SHP77 (cell line): ENCODE measurements at places on chromosomes 1 and 21.

DNA sequence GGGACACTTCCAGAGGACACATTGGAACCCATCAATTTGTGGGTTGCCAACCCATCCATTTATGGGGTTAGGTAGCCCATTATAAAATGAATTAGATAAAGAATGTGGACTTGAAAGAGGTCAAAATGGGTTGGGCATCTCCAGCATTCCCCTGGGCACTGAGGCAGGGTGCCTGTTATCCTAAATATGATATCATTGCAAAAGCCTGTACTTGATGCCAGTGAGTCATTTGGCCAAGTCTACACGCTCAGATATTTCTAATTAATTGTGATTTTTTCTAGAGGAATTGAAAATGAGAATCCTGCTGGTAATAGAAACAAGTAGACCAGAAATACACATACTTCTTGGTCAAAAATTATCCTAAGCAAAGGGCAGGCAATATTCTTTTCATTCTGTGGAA is 21.9 kb upstream of the NBL1 start:
- DNase-seq: no peak

DNA sequence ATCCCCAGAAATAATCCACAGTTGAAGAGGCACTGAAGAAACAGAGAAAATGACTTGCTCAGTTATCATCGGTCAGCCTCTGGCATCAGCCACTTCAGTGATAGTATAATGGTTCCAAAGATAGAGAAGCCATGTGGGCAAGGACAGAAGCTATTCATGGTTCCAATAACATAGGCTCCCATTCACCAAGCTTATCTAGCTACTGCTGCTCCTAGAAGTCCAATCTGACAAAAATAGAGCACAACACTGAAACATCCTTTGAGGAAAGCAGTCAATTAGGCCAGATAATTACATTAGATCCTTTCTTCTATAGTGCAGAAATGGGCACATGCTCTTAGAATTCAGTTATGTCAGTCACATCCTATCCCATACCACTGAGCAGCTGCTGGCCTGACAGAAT is 33.5 kb upstream of the CRB1 start:
- no peak for DNase-seq

DNA sequence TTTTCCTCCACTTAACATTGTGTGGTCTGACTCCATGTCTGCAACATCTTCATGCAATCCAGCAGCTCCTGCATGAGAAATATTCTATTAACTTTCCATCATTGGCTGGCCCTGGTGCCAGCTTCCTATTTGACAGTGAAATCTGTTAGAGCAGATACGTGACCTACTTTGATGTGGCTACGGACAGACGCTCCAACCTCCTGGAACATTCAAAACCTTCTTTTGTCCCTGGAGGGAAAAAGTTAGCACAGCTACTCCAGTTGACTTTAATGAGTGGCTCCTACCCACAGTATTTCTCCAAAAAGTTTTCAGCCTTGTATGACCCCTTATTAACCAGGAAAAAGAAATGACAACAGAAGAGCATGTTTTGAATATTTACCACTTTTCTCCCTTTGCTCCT is 22.0 kb downstream of the PRAMEF20 start:
- DNase-seq: no peak

GRCh38 chr1:184194236-184194635 is 142.7 kb downstream of the TSEN15 start:
- DNase-seq: no peak

DNA sequence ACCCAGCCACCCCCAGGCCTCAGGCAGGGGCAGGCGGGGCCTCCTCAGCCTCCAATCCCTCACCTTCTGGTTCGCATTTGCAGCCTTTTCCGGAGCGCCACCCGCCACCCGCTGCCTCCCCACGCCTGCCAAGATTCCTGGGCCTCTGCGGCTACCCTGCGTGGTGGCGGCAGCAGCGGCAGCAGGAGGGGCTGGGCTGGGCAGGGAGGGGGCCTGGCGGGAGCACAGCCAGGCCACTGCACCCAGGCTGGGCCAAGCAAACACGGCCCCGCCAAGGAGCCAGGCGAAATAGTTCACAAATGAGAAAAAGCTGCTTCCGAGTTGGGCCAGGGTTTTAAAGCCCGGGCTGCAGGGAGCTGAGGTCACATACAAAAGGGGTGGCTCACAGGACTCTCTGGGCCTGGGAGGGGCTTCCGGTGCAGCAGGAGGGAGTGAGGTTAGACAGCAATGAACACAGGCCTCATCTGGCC is 9.8 kb downstream of the COL8A2 start:
- no peak for DNase-seq

- DNase-seq: no peak
Observed at GRCh38 chr1:210123924-210124589, 108.5 kb upstream of the SERTAD4 start.

GRCh38 chr1:84708031-84708430 is 17.8 kb upstream of the SSX2IP start:
- no peak for DNase-seq

DNA sequence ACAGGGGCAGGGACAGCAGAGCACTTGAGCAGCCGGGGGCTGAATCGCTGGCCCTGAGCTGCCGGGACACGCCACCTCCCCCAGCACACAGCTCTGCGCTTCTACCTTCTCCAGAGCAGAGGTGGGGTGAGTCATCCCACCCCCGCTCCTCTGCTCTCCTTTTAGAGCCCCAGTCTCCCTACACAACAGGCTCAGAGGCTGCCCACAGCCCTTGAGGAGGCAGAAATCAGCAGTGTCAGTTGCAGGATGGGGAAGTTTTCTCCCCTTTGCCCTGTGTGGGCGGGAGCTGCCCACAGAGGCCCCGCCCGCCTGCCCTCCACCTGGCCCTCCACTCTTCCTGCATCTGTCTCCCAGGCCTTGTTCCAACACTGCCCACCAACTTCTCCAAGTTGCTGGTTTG is 94.6 kb downstream of the STUM start:
- no peak for DNase-seq

DNA sequence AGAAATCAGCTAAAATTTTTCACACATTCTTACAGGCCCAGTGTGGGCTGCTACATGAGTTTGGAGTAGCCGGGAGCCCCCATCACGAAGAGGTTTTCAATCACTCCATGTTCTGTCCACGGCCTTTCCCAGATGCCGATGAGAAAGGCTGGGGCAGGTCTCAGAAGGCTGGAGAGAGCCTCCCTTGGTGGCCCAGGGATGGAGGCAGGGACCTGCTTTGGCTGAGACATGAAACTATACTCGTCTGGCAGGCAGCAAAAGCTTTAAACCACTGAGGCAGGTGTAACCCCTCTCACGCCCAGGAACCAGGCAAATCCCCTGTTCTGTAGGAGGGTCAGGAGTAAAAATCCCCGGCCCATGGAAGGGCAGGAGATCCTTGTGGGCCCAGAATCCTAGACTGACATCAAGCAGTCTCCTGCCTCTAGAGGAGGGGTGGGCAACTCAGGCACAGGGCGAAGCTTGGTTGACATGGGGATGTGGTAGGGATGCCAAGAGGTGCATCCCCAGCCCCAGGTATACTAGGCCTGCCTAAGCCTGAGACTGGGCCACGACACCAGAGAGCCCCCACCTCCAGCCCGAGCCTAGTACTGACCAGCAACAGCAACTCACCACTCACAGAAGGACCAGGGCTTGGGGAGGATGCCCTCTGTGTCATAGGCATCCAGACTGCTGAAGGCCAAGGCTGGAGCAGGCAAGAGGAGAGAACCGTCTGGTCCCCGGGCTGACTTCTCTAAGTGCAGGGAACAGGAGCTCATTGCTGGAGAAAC is 9.1 kb downstream of the MMEL1 start:
- DNase-seq: no peak

- no peak for DNase-seq
Observed at GRCh38 chr21:45387506-45387905, 17.5 kb upstream of the COL18A1 start.

DNA sequence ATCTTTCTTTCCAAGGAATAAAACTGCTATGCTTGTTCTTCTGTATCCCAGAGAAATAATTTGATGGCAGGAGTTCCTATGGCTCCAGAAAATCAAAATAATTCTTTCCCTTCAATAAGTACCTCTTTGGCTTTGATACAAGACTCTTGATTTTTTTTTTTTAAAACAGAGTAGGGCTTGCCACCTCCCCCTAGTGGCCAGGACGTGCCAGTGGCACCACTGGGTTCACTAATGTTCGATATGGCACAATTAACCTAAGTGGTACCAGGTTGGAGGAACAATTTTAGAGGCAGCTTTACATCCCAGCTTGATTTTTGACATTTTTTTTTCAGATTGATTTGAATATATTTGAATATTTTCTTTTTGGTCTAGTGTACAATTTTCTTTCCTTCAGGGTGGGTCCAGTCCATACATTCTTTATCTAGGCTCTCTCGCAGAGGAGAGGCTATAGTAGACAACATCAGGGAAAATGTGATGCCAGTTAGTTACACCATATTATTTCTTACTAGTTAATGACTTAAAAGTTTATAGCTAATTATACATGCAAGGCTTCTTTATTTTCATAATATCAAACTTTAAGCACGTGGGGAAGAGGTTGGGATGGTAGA is 330.9 kb downstream of the S1PR1 start:
- DNase-seq: no peak

- DNase-seq: no peak
Observed at GRCh38 chr1:205595435-205595834, 36.4 kb downstream of the ELK4 start.

GRCh38 chr1:164675342-164675904 is 116.4 kb downstream of the PBX1 start:
- no peak for DNase-seq

DNA sequence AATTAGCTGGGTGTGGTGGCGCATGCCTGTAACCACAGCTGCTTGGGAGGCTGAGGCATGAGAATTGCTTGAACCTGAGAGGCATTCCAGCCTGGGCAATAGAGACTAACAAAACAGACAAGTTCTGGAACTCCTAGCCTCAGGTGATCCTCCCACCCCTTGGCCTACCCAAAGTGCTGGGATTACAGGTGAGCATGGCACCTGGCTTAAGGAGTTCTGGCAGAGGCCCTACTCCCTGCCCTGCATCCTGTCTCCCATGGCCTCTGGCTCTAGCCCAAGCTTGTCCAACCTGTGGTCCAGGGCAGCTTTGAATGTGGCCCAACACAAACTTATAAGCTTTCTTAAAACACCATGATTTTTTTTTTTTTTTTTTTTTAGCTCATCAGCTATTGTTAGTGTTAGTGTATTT is 20.4 kb downstream of the TOMM20 start:
- DNase-seq: no peak

DNA sequence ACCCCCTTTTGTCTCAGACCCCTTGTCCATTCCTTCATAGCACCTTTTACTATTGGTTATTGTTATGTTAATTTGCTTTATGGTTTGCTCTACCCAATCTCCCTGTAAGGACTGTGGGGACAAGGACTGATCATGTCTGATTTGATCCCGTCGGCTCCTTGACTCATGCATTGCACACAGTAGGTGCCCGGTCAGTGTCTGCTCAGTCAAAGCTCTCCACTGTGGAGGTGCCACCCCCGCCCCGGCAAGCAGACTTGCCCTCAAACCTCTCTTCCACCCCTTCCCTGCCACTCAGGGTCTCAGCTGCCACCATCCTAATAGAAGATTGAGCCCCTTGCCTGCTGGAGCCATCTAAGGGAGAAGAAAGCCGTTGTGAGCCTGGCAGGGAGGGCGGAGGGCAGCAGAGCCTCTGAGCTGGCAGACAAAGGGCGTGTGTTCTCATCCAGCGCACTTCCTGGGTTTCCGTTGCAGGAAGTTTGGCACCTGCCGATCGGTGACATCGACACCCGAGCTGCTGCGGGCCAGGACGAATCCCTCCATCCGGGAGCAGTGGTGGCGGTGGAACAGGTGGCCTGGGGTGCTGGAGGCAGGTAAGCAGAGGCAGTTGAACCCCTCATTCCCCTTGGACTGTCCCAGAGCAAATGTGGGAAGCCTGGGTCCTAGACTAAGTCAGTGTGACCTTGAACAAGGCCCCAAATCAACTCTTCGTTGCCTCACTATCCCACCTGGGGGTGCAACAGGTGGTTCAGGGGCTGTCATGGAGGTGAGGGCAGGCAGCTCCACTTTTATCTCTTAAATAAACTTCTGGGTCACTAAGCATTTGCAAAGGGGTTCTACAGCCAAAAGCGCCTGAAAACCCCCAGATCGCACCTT is 2.2 kb upstream of the FBLIM1 start:
- peak; percentile 69 for DNase-seq

GRCh38 chr1:164071288-164071687 is 487.7 kb upstream of the PBX1 start:
- DNase-seq: no peak

- DNase-seq: no peak
Observed at GRCh38 chr21:37369307-37369854, 2.8 kb downstream of the DYRK1A start.

DNA sequence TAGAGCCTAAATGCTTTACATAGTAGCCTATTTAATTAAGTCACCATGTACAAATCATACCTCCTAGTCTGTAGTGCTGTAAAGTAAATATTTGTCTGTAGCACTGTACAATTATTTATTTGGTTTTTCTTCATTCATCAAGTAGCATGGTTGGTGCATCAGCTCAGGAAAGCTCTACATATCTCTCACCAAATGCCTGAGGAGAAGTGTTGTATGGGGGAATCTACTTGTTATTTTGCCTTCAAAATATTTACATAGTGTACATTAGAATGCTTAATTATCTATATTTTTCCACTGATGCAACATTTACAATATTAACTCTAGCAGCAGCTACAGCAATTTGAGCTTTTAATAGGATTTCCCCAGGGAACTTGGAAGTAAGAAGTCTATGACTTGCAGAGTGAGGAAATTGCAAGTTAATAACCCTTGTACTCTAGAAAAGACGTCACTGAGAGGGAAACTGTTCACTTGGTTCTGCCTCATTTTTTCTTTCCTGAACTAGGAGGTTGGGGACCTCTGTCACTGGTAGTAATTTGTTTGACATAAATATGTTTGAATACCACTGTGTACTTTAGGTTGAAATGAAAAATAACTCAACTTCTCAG is 207.4 kb downstream of the PDE4B start:
- DNase-seq: no peak

- DNase-seq: peak; percentile 25
Observed at GRCh38 chr1:177872308-177872900, 97.5 kb downstream of the SEC16B start.

- DNase-seq: no peak
Observed at GRCh38 chr1:61058483-61059245, 23.7 kb upstream of the NFIA start.

DNA sequence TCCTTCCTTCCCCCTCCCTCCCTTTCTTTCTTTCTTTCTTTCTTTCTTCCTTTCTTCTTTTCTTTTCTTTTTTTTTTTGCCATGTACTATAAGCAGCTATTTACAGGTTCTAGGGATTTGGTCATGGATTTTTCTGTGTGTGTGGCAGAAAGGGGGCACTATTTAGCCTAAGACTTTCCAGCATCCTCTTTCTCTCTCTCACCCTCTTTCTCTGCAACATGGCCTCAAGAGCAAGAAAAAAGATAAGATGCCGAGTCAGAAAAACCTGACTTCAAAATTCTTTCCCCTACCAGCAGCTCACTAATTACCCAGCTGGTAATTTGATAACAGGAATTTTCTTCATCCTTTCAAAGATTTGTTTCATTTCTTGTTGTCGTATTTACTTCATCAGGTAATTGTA is 458.3 kb upstream of the ADAMTS5 start:
- no peak for DNase-seq

GRCh38 chr1:180627411-180627810 is 4.4 kb upstream of the XPR1 start:
- no peak for DNase-seq

GRCh38 chr1:147600119-147601111 is 59.1 kb downstream of the BCL9 start:
- peak; percentile 39 for DNase-seq

- no peak for DNase-seq
Observed at GRCh38 chr1:97524211-97524610, 396.6 kb downstream of the DPYD start.
